Iris pigment epithelial cell (primary cell): ENCODE measurements at places on chromosomes 5 and 9.
A peak's percentile ranks its signal among the peaks of the same experiment; 100 is the strongest.

DNA sequence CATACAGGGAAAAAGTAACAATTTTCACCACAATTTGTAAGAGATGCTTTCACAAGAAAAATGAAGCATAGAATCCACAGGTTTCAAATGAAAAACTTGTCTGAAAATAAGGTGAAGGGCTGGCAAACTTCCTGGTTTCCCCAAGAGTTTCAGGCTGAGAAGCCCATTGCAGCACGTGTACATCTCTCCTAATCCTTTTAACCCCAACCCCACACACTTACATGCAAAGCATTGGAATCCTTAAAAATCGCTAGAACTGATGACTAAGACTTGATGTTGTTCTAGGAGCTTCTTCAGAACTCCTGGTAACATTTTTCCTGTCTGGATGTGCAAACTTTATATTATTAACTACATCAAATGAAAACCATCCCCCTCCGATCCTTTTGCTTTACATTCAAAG is 317.8 kb upstream of the RGMB start:
- DNase-seq = peak; percentile 85

GRCh38 chr5:2381070-2381469 is 370.4 kb downstream of the IRX2 start:
- no peak for DNase-seq

- no peak for DNase-seq
Observed at GRCh38 chr5:126552614-126553013, 42.4 kb downstream of the ALDH7A1 start.

- no peak for DNase-seq
Observed at GRCh38 chr5:537621-538071, 13.4 kb upstream of the SLC9A3 start.
